ENCODE measurements at places on chromosomes 7 and 10. TPM values are rescaled to one million over a fixed set of nuclear protein-coding genes. Genes with fewer than 3 reads are reported as not detected.

COX15 gene
- 39.0 TPM for total RNA-seq

ZNF33B gene
- 23.8 TPM for total RNA-seq

OR2A1 gene
- total RNA-seq, result not detected

NRG3 gene
- not detected for total RNA-seq

TMEM178B gene
- 1.7 TPM for total RNA-seq

ZNF735 gene
- total RNA-seq, result not detected

PLCE1 gene
- 0.08 TPM for total RNA-seq

TMEM225B gene
- 1.9 TPM for total RNA-seq

CALHM3 gene
- total RNA-seq, result 0.53 TPM

MDFIC gene
- 85.8 TPM for total RNA-seq

TAS2R41 gene
- total RNA-seq, result not detected

PPP1R17 gene
- total RNA-seq, result not detected

NAT16 gene
- total RNA-seq, result not detected

FAM25A gene
- not detected for total RNA-seq

ENKUR gene
- not detected for total RNA-seq

ASB4 gene
- total RNA-seq, result not detected

NPC1L1 gene
- not detected for total RNA-seq
